ENCODE measurements at places on chromosomes 4 and X. TPM values are rescaled to one million over a fixed set of nuclear protein-coding genes. Genes with fewer than 3 reads are reported as not detected.

GRCh38 chr4:42302348-42302747, 94.9 kb upstream of the SHISA3 start:
- no peak for DNase-seq

- DNase-seq = no peak
Observed at GRCh38 chrX:39969819-39970504, 127.8 kb downstream of the BCOR start.

GRCh38 chrX:20059467-20060128, 57.1 kb downstream of the MAP7D2 start:
- no peak for DNase-seq

DNA sequence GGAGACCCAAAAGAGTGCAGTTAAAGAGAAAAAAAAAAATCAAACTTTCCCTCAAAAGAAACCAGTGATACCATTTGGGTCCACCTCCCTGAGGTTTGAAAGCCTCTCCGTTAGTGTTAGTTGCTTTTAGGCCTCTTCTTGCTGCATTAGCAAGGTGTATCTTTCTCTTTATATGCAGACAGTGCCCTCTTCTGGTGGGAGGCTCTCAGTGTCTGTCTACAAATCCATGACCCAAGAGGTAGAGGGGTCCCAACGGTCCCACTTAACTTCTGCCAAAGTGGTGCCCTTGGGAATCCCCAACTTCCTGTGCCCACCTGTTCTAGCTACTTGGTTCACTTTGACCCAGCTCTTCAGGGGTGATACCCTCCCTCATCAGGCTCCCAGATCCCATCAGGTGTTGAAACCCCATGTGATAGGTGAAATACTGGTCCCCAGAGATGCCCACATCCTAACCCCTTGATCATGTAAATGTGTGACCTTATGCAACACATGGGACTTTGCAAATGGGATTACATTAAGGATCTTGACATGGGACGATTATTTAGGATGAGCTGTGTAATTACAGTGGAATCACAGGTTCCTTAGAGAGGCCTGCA, 63.7 kb upstream of the CD99 start:
- DNase-seq = no peak

DNA sequence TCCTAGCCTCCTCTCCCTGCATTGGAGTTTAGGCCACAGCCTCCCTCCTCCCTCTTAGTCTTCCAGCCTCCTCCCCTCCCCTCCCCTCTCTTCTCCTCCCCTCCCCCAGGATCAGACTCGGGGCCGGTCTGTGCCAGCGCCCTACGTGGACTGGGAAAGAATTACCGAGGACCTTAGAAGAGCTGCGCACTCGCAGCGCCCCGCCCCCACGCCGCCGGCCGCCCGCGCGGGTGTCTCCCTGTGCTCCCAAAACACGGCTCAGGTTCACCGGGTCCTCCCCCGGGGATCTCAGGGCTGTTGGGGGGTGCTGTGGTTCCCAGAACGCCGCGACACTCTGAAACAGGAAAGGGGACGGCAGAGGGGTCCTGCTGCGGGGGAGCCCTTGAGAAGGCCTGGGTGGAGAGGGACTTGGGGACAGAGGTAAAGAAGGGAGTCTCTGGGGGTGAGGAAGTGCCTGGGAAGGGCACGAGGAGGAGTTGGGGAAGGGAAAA, 122.3 kb upstream of the TBL1X start:
- DNase-seq = peak; percentile 88

GRCh38 chrX:153924149-153924861, 1.8 kb downstream of the ARHGAP4 start:
- no peak for DNase-seq

NPY5R gene
- 0.69 TPM for total RNA-seq

- no peak for DNase-seq
Observed at GRCh38 chr4:81148576-81148975, 66.4 kb downstream of the PRKG2 start.

DNA sequence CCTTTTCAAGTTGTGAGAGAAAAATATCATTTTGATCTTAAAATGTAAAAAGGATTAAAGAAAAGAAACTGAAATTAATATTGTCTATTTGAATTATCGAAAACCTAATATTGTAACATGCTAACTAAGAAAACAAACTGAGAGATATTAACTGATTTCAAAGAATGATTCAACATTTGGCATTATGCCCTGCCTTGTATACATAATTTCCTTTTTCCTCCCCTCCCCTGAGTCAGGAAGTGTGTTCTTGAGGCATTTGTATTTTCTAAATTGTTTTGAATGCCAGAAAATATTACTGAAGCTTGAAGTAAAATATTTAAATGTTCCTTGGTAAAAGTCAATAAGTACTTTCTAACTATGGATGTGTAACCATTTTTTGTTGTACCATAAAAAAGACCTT, 49.4 kb downstream of the RPS6KA3 start:
- no peak for DNase-seq

TLR3 gene
- total RNA-seq = 9.4 TPM

SEPTIN6 gene
- 19.3 TPM for total RNA-seq

GRCh38 chrX:33447285-33447684, 235.9 kb upstream of the DMD start:
- DNase-seq = no peak

- no peak for DNase-seq
Observed at GRCh38 chr4:139300431-139301112, 733 bp upstream of the NAA15 start.

DNA sequence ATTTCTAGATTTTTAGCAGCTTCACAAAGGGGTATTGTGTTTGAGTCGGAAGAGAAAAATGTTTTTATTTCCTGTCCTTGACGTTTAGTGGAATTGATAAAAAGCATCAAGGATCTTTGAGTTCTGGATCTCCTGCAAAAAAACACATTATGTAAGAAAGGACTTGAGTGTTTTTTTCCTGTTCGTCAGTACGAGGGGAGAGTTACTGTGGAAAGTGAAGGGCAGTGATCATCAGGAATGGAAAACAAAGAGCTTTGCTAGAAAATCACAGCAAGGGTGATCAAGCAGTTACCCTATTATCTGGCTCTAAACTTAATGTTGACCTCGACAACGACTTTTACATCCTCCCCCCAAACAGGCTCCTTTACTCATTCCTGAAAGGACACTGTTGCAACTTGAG, 7.3 kb downstream of the LIMCH1 start:
- no peak for DNase-seq

SYN1 gene
- 10.2 TPM for total RNA-seq

Measured in ovary (tissue), 10 donors.